ENCODE measurements at places on chromosomes 11 and 22. TPM values are rescaled to one million over a fixed set of nuclear protein-coding genes. Genes with fewer than 3 reads are reported as not detected.

Gene OR51B4
- not detected for total RNA-seq

Gene DAGLA
- total RNA-seq = 9.2 TPM

Gene MMP27
- total RNA-seq = not detected

Gene PGGHG
- total RNA-seq = 194 TPM

Gene OR51F2
- total RNA-seq = not detected

Gene TPH1
- 0.10 TPM for total RNA-seq

Gene RASSF7
- total RNA-seq = 552 TPM

Gene ALKBH3
- 34.9 TPM for total RNA-seq

Gene MRGPRG
- not detected for total RNA-seq

Gene KLHL35
- total RNA-seq = 23.5 TPM

Gene TIRAP
- total RNA-seq = 12.3 TPM

Gene LMO2
- total RNA-seq = 0.05 TPM

Gene TSSK2
- total RNA-seq = not detected

Gene OR52E5
- total RNA-seq = not detected

Gene MN1
- total RNA-seq = not detected

Gene HEPN1
- total RNA-seq = not detected

Gene COPB1
- 77.0 TPM for total RNA-seq

Gene ANO9
- total RNA-seq = 94.0 TPM

Gene NCR3LG1
- total RNA-seq = 14.6 TPM

Gene WBP2NL
- not detected for total RNA-seq

Gene CELSR1
- total RNA-seq = 6.8 TPM

Gene TSGA10IP
- total RNA-seq = not detected

Gene SCGB2A2
- not detected for total RNA-seq

Gene SLCO2B1
- total RNA-seq = 1.9 TPM

Gene GTSE1
- total RNA-seq = 22.0 TPM

Gene LRRC4C
- not detected for total RNA-seq

Gene SLC43A3
- not detected for total RNA-seq

Gene KLHDC7B
- total RNA-seq = not detected

Gene ESAM
- 31.1 TPM for total RNA-seq

Gene SLC22A9
- total RNA-seq = 0.43 TPM

Gene FIBIN
- not detected for total RNA-seq

Gene PAX6
- not detected for total RNA-seq

Gene JHY
- total RNA-seq = 0.26 TPM

Gene APOL5
- not detected for total RNA-seq

Gene PRDM11
- total RNA-seq = 3.7 TPM

Gene CARNS1
- 0.76 TPM for total RNA-seq

Gene VSTM5
- not detected for total RNA-seq

Gene SSTR3
- not detected for total RNA-seq

Gene ACRV1
- total RNA-seq = not detected

Gene OR4A16
- not detected for total RNA-seq

Gene CLMP
- total RNA-seq = not detected

Gene ATM
- 26.1 TPM for total RNA-seq

Gene NEFH
- not detected for total RNA-seq

Gene MMP3
- not detected for total RNA-seq

Gene MRGPRD
- not detected for total RNA-seq

Gene CNIH2
- total RNA-seq = 0.99 TPM

Gene ANGPTL5
- total RNA-seq = not detected

Gene RIMBP3B
- total RNA-seq = not detected

Gene OR52B2
- total RNA-seq = 0.42 TPM
